ENCODE measurements at places on chromosomes 7 and 10.

DNA sequence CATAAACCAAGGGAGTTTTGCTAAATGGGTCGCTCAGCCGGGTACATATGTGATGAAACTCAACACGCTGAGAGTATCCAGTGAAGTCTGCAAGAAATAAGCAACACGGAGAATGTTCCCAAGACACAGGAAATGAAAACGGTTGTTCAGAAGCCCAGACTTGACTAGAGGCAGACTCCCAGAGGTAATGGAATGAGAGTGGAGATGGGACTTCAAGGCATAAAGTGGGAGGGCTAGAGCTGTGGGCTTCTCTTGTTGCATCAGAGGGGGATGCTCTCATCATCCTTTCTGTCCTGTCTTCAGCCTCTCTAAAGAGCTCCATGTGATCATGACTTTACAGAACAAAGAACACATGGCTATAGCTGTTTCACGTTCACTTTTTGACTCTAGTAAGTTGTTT, 88.3 kb downstream of the BAMBI start:
- no peak for DNase-seq
- H3K4me3 ChIP-seq: no peak overlapping the region
- no peaks in the 10 kb centered on the region for H3K4me1 ChIP-seq
- H3K36me3 ChIP-seq: no peaks in the 10 kb centered on the region
- H3K27me3 ChIP-seq: no peaks in the 10 kb centered on the region

DNA sequence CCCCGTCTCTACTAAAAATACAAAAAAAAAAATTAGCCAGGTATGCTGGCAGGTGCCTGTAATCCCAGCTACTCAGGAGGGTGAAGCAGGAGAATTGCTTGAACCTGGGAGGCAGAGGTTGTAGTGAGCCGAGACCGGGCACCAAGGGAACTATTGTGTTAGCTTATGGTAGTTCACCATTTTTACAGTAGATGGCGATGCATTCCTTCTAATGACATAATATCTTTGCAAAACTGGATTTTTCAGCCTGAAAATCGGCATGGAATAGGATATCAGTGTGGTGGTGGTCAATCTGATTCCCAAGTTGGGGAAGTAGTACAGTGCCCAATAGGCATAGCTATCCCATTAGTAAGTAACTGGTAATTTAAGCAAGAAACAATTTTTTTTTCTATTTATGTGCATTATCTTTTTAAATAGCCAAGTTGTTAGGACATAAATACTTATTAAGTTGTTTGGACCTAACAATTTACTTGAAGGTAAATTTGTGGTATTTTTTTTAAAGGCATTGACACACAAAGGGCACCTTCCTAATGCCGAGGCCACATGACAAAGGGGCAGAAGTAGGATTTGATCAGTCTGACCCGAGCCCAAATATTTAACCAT, 17.6 kb upstream of the IMPDH1 start:
- DNase-seq: no peak
- H3K4me1 ChIP-seq: peaks cover 13% of the 10 kb centered on the region

GRCh38 chr7:68725843-68726785, 872.2 kb upstream of the AUTS2 start:
- H3K4me1 ChIP-seq: no peaks in the 10 kb centered on the region
- no peak for DNase-seq
- H3K27ac ChIP-seq: no peak overlapping the region
- no peaks in the 10 kb centered on the region for H3K36me3 ChIP-seq
- no peak overlapping the region for H3K4me3 ChIP-seq

GRCh38 chr7:1979591-1980560, 252.9 kb downstream of the MAD1L1 start:
- H3K27ac ChIP-seq: no peak overlapping the region
- H3K4me1 ChIP-seq: no peaks in the 10 kb centered on the region
- no peak overlapping the region for H3K4me3 ChIP-seq

DNA sequence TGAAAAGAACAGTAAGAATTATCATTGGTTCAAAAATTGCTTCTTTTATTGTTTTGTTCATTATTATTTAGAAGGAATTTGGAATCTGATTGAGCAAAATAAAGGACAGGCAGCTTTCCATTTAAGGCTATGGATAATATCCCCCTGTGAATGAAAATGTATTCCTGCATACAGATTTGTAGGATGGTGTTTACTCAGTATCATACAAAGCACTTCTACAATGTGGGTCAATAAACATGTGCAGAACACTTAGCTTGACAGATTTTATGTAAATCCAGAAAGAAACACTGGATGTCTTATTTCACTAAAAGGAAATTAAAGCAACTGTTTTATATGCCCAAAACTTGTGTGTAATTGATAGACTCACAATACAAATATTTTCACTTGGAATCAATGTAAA, 189.7 kb downstream of the THSD7A start:
- no peak overlapping the region for H3K27ac ChIP-seq
- DNase-seq: no peak
- no peaks in the 10 kb centered on the region for H3K27me3 ChIP-seq

DNA sequence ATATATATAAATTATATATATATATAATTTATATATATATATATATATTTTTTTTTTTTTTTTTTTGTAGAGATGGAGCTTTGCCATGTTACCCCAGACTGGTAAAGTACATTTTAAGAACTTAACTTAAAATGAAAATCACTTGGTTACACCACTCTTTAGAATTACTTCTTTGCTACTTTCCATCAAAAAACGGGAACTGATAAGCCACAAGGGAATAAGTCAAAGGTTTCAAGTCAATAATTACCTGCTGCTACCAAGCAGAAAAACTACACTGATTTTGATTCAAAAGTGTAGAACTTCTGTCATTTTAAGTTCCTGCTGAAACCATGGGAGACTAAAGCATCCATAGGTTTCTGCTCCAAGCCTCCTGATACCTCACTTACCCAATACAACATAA, 12.2 kb downstream of the PPA1 start:
- no peaks in the 10 kb centered on the region for H3K36me3 ChIP-seq
- H3K27me3 ChIP-seq: no peaks in the 10 kb centered on the region
- H3K4me3 ChIP-seq: no peak overlapping the region
- no peak overlapping the region for H3K27ac ChIP-seq

GRCh38 chr10:35569111-35569707, 35.9 kb upstream of the GJD4 start:
- H3K4me3 ChIP-seq: no peak overlapping the region
- no peak for DNase-seq
- H3K27ac ChIP-seq: no peak overlapping the region
- H3K36me3 ChIP-seq: peaks cover 4% of the 10 kb centered on the region
- no peaks in the 10 kb centered on the region for H3K27me3 ChIP-seq
- peaks cover 10% of the 10 kb centered on the region for H3K4me1 ChIP-seq

- H3K4me3 ChIP-seq: no peak overlapping the region
- no peaks in the 10 kb centered on the region for H3K4me1 ChIP-seq
- no peak overlapping the region for H3K27ac ChIP-seq
- no peak for DNase-seq
These were observed 83.3 kb downstream of the SLIT1 start for GRCh38 chr10:97102441-97102840.

DNA sequence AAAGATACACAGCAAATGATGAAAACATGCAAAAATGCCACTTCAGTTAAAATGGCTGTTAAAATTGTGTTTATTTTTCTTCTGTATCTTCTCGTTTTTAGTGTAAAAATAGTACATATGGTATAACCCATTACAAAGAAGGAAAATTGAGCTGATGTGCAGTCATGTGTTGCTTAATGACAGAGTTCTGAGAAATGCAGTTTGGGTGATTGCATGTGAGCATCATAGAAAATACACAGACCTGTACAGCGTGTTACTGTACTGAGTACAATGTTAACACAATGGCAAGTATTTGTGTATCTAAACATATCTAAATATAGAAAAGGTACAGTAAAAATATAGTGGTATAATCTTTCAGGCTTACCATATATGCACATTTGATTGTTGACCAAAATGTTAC, 7.3 kb downstream of the DMTF1 start:
- no peak overlapping the region for H3K4me3 ChIP-seq
- no peaks in the 10 kb centered on the region for H3K27me3 ChIP-seq
- peaks cover 34% of the 10 kb centered on the region for H3K4me1 ChIP-seq
- peaks cover 19% of the 10 kb centered on the region for H3K36me3 ChIP-seq

DNA sequence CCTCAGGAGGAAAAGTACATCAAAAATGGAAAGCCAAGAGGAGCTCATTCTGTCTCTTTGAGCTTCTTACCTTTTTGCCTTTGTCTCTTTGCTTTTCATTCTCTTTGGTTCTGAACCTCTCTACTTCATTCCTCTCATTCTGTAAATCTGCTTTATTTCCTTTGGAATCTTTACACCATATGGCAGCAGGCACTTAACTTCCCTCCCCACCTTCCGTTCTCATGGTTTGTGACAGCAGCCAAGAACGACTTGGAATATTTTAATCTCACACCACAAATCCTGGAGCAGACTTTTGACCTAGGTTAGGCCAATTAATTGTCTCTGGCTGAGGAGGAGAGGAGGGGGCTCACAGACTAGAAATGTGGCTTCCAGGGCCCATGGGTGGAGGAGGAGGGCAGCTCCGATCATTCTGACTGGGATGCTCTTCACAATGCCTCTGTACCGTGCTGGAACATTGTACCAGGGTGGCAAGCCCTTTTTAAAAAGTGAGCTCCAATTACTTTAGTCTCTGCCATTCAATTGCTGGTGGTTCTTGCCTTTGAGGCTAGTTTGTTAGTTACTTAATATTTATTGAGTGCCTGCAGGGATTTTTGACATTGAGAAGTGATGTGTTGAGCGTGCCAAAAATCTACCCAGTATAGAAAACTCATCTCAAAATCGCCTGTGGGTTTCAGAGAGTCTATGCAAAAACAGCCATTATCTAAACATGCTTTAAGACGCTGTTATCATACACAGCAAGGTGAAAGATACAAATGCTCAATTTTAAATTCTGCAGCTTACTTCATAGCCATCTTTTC, 386.6 kb downstream of the DPP6 start:
- no peaks in the 10 kb centered on the region for H3K36me3 ChIP-seq
- H3K27me3 ChIP-seq: no peaks in the 10 kb centered on the region
- H3K27ac ChIP-seq: no peak overlapping the region
- H3K4me3 ChIP-seq: no peak overlapping the region
- no peak for DNase-seq

GRCh38 chr7:17946591-17946990, 6.3 kb upstream of the SNX13 start:
- peak overlapping the region; percentile 10 for H3K4me3 ChIP-seq
- no peak for DNase-seq
- no peak overlapping the region for H3K27ac ChIP-seq
- H3K36me3 ChIP-seq: no peaks in the 10 kb centered on the region
- H3K4me1 ChIP-seq: peaks cover 16% of the 10 kb centered on the region

- no peaks in the 10 kb centered on the region for H3K36me3 ChIP-seq
- no peaks in the 10 kb centered on the region for H3K4me1 ChIP-seq
- H3K27me3 ChIP-seq: no peaks in the 10 kb centered on the region
- no peak overlapping the region for H3K27ac ChIP-seq
These were observed 297.9 kb downstream of the DGKB start for GRCh38 chr7:14604606-14605005.

DNA sequence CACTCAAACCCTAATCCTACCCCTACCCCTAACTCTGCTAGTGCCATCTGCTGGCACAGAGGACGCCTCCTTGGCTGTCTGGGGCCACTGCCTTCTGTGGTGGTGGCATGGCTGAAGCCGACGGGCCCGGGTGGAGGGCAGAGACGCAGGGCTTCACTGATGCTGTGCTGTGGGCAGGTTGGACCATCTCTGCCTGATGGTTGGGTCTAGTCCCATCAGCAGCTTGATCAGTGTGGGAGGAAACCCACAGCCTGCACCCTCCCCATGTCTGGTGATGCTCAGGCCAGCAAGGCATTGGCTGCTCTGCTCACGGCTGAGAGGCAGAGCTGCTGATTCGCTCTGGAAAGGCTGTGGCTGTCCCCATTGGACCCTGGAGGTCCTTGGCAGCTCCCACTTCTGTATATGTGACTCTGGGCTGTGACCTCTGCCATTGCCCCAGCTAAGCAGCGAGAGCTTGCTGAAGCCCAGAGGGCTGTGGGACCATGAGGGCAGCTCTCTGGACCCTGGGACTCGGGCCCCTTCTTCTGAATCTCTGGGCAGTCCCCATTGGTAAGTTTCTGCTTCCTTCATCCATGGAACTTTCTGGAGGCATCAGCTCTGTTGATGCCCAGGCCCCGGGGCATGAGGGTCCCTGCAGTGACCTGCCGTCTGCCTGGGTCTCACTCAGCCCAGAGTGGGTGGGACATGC, at the start of gene SCART1:
TSS of gene SCART1 (plus strand) at position 430 of the 688 bp plus-strand sequence. CDS start at position 483, 53 bp downstream.
- no peak for DNase-seq
- H3K4me1 ChIP-seq: no peaks in the 10 kb centered on the region
- no peaks in the 10 kb centered on the region for H3K36me3 ChIP-seq
- H3K4me3 ChIP-seq: no peak within 1 kb of the TSS
- H3K27me3 ChIP-seq: no peaks in the 10 kb centered on the region
- H3K27ac ChIP-seq: no peak within 1 kb of the TSS

GRCh38 chr7:69845721-69846495, 247.6 kb downstream of the AUTS2 start:
- no peaks in the 10 kb centered on the region for H3K36me3 ChIP-seq
- no peak overlapping the region for H3K27ac ChIP-seq
- no peak overlapping the region for H3K4me3 ChIP-seq
- peaks cover 37% of the 10 kb centered on the region for H3K4me1 ChIP-seq

- no peak for DNase-seq
- H3K4me1 ChIP-seq: no peaks in the 10 kb centered on the region
- no peaks in the 10 kb centered on the region for H3K27me3 ChIP-seq
- no peak overlapping the region for H3K27ac ChIP-seq
- no peak overlapping the region for H3K4me3 ChIP-seq
These were observed 254.5 kb downstream of the AHR start for GRCh38 chr7:17552952-17553351.

DNA sequence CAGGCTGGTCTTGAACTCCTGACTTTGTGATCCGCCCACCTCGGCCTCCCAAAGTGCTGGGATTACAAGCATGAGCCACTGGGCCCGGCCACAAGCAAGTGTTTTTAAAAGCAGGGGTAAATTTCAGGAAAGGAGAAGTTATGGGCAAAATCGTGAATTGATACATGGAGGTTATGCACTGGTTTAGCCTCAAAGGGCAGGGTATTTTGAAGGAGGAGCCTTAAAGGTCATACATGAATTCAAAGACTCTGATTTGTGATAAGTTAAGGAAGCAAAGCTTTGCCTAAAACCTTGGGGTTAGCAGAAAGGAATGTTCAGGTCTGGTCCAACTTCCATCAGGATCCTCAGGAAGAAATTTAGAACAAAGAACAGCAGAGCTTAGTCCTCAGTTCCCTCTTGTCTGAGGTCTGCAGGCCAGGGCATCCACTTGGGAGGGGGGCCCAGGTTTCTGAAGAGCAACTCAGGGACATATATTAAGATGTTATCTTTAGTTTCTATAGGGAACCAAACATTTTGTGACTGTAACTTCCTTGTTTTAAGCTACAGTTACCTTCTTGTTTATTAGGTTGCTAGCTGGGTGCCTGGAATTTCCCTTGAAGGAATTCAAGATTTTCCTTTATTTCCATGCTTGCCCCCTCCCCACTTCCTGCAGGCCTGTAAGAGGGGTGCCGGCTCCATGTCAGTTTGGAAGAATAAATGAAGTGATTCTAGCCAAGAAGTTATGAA, 2.8 kb upstream of the REPIN1 start:
- H3K27ac ChIP-seq: peak overlapping the region; percentile 99
- peaks cover 22% of the 10 kb centered on the region for H3K4me1 ChIP-seq
- H3K36me3 ChIP-seq: peaks cover 12% of the 10 kb centered on the region
- H3K27me3 ChIP-seq: no peaks in the 10 kb centered on the region
